NT2/D1 (cell line): ENCODE measurements at places on chromosomes 3 and 15.
A peak's percentile ranks its signal among the peaks of the same experiment; 100 is the strongest.

DNA sequence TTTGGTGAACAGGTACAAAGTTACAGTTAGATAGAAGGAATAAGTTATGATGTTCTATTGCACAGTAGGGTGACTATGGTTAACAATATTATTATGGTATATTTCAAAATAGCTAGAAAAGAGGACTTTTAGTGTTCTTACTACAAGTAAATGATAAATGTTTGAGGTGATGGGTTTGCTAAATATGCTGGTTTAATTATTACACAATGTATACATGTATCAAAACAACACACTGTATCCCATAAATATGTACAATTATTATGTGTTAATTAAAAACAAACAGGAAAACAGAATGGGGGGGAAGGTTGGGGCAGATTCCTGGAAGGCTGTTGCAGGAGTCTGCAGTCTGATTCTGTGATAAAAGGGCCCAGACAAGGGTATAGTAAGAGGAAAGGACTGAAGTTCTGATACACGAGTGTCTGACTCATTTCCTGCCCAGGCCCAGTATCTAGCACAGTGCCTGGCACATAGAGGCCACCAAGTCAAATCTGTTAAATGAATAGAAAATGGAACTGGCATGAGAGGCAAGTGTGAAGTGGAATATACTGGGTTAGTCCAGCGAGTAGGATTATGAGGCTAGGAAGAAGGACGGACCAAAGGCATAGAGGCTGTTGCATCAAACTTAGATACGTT is 7.2 kb upstream of the ENTPD3 start:
- DNase-seq = no peak

DNA sequence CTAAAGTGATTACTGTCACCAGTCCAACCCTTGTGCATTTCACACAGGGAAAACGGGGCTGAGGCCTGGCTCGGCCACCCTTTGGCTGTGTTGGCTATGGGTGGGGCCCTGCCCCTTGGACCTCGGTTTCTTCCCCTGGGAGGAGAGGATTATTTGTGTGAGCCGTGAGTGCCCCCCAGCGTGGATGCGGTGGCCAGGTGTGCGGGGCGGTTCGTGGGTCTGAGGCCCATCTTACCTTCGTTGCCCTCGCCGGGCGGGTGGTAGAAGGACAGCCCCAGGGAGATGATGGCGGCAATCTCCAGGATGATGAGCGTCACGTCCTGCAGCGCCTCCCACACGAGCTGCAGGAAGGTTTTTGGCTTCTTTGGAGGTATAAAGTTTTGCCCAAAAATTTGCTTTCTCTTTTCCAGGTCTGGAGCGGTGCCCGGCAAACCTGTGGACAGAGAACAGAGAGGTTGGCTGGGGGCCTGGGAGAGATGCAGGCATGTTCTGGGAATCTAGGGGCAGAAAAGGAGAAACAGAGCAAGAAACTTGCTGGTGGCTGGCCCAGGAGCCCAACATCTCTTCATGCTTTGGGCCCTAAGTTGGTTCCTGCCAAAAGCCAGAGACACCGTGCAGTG is 89.6 kb upstream of the SEC13 start:
- DNase-seq = no peak

DNA sequence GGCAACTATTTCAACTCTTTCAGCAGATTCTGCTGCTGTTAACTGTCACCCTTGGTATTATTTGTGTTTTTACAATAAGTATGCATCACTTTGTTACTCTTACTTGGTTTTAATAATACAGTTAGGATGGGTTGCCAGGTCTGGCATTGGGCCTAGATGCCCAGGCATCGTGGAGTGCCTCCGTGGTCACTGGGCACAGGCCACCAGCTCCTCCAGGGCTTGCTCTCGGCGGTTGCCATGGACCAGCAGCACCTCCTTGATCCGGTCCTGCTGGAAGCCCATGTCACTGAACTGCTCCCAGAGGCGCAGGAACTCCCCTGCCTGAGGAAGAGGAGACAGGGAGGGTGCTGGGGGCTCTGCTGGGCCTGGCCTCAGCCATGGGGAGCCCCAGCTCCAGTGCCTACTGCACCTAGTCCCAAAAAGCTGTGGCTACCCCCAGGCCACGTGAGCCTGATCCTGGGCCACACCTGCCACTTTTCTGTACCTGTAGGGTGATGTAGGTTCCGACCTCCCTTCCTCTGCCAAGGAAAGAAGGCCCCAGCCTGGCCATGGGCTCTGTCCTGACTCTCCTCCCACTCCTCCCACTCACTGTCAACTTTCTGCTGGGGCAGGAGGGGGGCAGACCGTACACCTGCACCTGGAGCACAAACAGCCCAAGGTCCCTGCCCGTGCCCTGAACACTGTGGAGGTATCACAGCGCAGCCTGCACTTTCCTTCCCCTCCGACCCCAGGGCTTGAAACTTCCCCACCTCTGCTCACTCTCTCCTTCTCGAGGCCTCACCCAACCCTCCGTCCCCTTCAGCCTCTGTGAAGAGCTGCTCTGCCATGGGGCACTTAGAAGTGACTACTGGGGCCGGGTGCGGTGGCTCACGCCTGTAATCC is 16.6 kb downstream of the KBTBD13 start:
- DNase-seq = no peak

DNA sequence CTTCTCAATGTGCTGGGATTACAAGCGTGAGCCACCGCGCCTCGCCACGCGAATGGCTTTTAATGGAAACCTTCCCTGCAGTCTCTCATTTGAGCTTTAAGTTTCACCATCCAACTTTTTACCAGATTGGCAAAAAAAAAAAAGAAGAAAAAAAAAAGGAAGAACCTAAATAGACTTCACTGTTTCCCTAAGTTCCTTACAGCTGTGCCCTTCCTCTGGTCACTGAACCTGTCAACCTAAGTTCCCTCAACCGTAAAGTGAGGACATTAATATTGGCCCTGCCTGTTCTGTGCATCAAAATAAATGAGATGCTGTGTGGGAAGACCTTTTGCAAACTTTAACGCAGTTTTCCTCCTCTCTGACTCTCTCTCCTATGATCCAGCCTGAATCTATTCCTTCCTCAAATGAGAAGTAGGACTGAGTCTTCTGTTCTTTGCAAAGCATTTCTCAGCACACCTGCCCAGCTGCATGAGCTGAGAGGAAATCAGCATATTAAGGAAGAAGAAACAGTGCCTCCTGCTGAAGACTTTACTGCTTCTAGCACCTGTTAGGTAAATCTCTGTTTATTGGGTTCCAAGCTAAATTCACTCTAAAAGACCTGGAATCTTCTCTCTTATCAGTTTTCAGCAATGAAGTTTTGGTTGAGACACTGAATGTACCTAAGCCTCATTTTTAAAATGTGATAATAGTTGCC is 99.6 kb upstream of the ETV5 start:
- no peak for DNase-seq

GRCh38 chr15:27514526-27514925 is 543.5 kb downstream of the GABRG3 start:
- no peak for DNase-seq

DNA sequence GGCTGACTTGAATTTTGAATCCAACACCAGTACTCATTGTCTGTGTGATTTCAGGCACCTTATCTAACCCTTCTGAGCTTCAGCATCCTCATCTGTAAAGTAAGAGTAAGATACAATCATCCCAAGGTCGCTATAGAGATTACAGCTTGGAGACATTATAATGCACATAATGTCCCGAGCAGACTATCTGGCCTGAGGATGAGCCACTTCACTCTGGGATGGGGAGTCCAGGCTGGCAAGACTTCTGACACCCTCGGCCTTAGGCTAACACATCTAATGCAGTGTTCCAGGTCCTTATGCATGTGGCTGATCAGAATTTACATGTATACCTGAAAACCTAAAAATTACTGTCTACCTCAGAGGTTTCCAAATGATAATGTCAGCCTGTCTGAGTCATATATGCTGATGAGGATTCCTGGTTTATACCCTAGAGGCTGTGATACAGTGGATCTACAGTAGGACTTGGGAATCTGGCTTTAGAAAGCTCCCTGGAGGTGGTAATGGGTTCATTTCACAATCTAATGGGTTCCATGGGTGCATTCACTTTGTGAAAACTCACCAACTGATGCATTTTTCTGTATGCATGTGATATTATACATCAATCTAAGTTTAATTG is 229.0 kb upstream of the SLCO3A1 start:
- DNase-seq = no peak

DNA sequence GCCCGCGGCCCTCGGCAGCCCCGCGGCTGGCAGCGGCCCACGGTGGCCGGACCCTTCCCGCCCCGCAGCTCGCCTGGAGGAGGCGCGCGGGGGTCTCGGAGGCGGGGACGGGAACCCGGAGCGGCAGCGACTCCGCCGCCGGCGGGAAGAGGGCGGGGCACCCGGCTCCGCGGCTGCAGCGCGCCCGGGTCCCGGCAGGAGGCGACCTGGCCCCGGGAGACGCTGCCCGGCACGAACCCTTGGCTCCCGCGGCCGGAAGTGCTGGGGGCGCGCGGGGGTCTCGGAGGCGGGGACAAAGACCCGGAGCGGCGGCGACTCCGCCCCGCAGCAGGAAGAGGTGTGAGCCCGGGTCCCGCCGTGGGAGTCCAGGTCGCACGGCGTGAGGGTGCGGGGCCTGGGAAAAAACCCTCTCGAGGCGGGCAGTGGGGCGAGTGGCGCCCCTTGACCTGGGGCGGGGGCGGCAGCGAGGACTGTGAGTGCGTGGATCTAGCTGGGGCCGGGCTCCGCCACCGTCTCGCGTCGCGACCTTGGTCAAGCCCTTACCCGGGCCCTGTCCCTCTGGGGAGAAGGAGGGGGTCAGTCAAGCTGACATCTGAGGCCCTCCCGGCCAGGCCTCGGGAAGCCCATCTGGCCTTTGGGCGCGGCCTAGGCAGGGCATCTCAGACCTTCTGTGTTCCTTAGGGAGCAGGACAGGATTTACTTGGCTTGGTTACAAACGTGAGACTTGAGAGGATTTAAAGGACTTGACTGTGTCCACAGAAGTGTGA is at the start of gene CIB2:
Gene CIB2 (minus strand): TSS at position 151 of the 767 bp plus-strand sequence. CDS start 230 bp downstream, outside the sequence.
- DNase-seq = peak; percentile 75

GRCh38 chr15:92082006-92082843 is 228.7 kb downstream of the SLCO3A1 start:
- peak; percentile 70 for DNase-seq

GRCh38 chr3:12840591-12841148 is 695 bp downstream of the RPL32 start:
- no peak for DNase-seq

DNA sequence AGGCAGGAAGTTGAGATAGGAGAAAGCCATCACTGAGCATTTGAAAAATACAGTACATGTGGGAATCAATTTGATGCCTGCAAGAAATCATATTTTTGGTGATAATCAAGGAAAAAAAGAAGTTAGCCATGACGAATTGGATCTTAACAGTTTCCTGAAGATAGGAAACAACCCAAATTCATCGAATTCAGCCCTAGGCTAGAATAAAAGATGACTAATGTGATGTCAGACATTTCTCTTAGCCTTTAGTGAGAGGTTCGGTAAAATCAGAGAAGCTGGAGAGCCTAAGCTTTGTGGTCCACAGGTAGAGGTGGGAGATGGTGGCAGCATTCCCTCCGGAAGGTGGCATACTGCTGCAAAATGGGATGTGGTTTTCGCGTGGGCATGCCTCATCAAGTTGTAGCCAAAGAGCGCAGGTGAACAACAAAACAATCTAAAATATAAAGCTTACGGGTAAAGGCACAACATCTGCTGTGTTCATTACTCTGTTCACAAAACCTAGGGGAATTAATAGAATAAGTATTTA is 144.1 kb upstream of the ALCAM start:
- DNase-seq = no peak

- DNase-seq = peak; percentile 77
Measured at GRCh38 chr15:69939513-69940440, 157.9 kb downstream of the TLE3 start.

- DNase-seq = no peak
Measured at GRCh38 chr3:70245746-70246525, 66.5 kb downstream of the MDFIC2 start.

DNA sequence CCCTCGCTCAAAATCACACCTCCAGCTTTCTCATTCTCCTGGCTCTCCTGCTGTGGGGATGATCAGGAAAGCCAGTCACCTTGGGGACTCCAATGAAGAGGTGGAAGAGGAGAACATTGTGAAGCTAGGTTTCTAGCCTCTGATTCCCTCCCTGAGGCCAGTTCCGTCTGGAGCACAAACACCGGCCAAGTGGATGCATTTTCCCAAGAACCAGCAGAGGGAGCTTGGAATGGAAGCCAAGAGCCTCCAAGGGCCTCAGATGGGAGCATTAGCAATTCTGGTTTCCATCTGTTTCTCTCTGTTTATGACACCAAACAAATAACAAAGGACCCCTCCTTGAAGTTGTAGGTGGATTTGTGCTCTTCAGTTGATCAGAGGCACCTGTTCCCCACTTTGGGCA is 40.6 kb upstream of the NMNAT3 start:
- peak; percentile 63 for DNase-seq

DNA sequence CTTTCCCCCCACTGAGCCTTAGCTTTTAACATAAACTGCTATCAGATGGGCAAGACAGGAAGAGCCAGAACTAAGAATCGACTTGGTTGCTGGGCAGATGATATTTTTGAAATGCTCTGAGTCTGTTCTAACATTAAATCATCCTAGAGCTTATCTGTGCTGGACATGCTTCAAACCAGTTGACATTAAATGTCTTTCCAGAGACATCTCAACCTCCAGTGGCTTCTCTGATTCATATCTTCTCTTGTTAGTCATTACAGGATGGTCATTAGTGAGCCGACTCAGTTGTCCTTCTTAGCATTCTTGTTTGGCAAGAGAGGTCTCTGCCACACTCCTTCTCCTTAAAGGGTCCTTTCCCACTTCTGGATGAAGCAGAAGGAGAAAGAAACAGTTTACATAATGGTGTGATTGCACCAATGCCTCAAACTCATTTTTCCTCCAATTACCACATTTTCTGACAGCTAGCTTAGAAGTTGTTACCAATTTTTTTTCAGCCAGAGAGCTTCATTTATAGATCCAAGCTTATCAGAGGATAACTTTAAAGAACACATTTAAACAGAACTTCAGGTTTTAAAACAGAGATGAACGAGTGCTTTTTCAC is 21.7 kb upstream of the SYN2 start:
- no peak for DNase-seq

- no peak for DNase-seq
Measured at GRCh38 chr15:48089702-48090101, 31.1 kb upstream of the SLC24A5 start.
